ENCODE measurements at places on chromosomes 11 and 22. TPM values are rescaled to one million over a fixed set of nuclear protein-coding genes. Genes with fewer than 3 reads are reported as not detected.
A peak's percentile ranks its signal among the peaks of the same experiment; 100 is the strongest.

DNA sequence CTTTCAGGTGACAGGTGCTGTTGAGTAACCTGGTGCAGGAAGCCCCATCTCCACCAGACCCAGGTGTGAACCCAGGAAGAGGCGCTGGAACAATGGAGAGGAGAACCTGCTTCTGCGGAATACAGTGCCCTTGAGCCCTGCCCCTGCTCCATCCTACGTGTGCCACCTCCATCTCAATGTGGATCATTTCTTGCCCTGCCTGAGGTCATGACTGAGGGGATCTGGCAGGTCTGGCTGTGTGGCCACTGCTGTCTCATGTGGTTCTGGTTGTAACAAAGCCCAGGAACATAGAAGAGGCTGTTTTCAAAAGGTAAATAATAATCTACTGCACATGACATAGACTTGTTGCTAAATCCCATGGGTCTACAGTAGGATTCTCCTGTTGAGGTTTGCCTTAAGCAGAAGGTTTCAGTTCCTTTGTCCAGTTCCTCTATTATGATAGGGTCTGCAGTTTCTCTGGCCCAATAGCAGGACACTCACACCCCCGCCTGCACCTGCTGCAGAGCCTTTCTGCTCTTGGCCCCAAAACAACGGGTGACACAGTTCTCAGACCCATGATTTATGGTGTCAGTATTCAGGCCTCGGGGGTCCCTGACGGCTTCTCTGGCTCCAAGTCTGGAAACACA lies 113.5 kb upstream of the IGLL5 start:
- DNase-seq: no peak

GRCh38 chr11:25981998-25982397 lies 349.9 kb upstream of the ANO3 start:
- peak; percentile 23 for DNase-seq

DNA sequence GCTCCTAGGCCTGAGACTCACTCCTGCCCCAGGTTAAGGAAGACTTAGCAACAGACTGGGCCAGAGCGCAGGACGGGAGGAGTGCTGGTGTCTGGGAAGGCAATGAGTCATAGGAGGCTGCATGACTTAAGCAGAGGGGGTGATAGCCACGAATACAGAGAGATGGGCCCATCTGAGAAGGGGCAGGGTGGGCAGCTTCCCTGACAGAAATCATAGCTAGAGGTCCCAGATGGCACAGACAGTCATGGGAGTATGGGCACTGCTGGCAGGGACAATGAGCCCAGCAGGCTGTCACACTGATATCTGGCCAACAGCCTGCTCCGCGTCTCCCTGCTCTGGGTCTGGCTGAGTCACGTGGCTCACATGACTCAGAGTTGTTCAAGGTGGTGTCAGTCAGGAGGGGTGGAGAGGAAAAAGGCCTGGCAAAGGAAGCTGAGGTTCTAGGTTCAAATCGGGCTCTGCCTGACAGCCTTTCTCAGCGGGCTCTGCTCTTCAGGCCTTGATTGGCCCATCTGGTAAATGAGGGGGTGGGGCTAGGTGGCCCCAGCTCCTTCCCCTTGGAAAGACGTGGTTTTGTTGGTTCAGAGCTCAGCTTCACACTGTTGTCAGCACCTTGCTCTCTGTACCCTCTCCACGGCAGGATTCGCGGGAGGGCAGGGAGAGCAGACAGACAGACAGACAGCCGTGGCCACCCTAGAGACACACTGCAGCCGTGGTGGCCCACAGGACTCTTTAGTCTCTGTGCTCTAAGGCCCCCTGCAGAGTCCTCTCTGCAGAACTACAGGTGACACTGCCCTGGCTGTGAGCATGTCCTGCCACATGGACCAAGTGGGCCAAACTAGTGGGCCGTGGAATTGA lies 47.8 kb downstream of the DBX1 start:
- DNase-seq: peak; percentile 92

DNA sequence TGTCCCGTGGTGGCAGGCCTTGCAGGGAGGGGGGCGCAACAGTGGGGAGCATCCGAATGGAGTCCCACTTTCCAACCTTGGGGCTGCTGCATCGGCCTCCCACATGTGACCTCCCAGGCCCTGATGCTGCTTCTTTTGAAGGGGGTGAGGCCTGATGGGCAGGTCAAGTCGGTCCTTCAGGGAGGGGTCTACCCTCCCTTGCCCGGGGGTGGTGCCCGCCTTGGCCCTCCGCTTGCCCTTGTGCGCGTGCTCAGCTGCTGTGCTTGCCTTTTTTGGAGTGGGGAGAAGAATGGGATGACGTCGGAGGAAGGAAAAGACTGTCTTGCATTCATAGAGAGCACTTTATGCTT lies 66.9 kb downstream of the PRDM11 start:
- DNase-seq: no peak

DNA sequence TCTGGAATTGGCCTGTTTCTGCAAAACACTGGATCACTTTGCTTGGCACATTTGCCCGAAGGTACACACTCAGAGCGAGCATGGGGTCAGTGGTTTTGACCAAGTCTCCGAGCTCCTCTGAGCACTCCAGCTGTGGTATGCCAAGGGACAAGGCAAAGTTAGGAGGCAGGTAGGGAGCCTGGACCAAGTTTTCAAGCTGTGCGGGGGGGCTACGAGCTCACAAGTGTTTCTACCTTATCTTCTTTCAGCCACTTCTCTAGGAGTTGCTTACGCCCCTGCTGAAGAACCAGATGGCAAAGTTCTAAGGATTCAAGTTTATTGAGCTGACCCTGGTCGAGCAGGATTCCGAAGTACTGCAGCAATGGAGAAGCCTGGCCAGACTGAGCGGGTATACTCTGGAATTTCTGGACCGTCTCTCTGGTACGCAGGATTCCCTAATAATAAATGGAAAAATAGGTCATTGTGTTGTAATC lies 54.7 kb upstream of the SLC25A1 start:
- DNase-seq: no peak

DNA sequence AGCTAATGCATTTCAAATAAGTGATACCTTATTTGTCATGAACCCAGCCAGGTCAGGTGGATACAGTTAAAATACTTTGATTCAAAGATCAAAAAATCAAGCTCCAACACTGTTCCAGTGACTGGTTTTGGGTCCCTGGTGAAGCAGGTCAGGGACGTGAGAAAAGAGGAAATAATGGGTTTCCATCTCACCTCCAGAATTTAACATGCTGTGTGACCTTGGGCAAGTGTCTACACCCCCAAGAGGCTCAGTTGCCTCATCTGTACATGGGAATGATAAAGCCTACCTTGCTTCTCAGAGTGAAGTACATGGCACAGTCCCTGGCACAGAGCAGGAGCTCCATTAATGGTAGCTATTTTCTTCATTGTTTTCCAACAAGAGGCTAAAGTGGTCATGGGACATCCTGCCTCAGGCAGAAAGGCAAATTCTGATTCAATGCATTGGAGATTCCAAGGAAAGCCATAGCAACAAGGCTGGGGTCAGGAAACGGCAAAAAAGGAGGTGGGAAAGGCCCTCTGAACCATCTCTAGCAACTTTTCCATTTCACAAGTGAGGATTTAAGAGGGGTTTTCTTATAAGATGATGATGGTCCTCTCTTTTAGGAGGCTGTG lies 108.5 kb downstream of the CSNK2A3 start:
- no peak for DNase-seq

DNA sequence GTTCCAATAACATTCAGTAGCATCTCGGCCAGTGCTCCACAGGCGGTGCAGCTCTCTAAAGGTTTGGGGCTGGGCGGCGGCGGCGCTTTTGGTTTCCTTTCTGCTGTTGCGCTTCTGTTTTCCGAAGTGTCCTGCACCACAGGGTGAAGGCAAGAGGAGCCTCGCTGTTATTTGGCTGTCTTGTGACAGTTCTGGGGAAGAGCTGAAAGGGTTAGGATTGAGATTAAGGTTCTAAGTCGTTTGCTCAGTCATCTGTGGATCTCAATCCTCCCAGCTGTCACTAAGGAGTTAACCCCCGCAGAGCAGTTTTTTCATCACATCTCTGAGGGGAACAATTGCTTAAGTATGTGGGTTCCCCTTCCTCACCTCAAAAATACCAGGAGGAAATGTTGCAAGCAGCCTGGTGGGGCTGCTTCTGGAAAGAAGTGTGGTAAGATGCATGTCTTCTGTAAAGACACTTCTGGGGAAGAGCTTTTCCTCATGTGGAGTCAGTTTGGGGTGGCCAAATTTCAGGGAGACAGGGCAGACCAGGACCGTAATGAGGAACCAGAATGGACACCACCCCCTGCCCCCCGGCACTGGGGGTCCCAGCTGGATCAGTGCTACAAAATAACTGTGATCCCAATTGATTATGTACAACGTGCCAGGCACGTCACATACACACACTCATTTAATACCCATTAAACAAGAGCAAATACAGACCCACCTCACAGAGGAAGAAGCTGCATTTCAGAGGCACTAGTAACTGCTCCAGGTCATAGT lies 14.2 kb downstream of the TMEM121B start:
- no peak for DNase-seq

GRCh38 chr11:25988178-25988577 lies 343.8 kb upstream of the ANO3 start:
- no peak for DNase-seq

- DNase-seq: no peak
Measured at GRCh38 chr22:23088199-23088604, 17.9 kb downstream of the GNAZ start.

DNA sequence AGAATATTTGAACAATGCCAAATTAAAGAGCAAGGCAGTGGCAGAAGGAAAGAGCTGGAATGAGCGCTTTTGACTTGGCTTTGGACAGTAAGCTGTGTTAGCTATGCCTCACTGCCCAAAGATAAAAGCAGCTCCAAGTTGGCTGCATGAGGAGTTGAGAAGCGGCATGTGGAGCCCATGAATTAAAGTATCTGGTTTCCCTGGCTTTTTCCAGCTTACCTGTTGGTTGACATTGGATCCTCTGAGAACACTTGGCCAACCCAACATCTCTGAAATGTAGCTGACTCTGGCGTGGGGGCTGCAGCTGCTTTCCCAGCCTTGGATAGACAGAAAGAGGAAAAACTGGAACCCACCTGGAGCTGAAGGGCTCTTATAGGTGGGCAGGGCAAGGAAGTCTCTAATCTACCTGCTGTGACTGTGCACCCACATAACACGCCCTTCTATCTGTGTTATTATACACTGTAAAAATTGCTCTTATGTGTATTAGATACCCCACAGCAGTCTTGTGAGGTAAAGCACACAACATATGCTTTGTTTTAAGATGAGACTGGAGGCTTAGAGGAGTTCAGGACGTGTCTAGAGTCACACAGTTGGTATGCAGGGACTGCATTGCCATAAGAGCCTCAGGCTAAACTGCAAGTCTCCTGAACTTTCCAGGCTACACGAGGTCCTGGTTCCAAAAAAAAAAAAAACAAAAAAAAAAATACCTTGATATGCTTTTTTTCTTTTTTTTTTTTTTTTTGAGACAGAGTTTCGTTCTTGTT lies 5.8 kb downstream of the UBASH3B start:
- peak; percentile 93 for DNase-seq

- DNase-seq: no peak
Measured at GRCh38 chr11:20973940-20974559, 304.7 kb downstream of the NELL1 start.

GRCh38 chr11:9092853-9093778 lies 1.7 kb upstream of the SCUBE2 start:
- DNase-seq: no peak

GRCh38 chr22:49899530-49899929 lies 18.7 kb downstream of the ALG12 start:
- DNase-seq: no peak

GRCh38 chr11:36702330-36703054 lies 104.5 kb upstream of the RAG2 start:
- peak; percentile 45 for DNase-seq

DNA sequence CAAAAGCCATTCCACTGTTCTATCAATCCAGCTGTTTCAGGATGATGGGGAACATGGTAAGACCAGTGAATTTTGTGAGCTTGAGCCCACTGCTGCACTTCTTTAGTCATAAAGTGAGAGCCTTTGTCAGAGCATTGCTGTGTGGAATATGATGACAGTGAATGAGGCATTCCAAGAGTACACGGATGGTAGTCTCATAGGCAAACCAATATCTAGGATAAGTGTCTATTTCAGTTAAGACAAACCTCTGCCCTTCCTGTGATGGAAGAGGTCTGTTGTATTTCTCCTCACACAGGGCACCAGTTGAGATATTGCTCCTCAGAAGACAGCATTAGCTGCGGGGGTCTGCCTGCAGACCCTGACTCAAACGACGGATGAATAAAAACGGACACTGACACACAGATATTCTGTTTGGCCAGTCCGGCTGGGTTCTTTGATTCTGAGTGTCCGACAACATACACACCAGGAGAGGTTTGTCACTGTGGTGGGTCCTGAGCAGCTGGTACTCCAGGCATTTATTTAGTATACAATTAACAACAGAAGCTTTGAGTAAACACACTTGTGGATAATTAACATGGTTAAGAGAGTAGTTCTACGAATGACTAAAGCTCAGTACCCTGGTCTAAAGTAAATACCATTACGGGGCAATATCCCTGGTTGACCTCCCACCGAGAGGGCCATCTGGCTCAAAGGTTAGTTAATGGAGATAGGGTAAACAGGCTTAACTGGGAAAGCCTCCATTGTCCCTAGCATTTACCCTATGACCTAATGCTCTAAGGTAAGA lies 121.7 kb downstream of the ZNF280B start:
- DNase-seq: no peak

- peak; percentile 42 for DNase-seq
Measured at GRCh38 chr22:26646158-26646557, 11.2 kb upstream of the MIAT start.

GRCh38 chr22:17920992-17921650 lies 103.2 kb downstream of the MICAL3 start:
- DNase-seq: no peak

GRCh38 chr22:19679522-19680101 lies 34.7 kb upstream of the SEPTIN5 start:
- DNase-seq: peak; percentile 4

GRCh38 chr22:37443977-37444376 lies 16.7 kb upstream of the ELFN2 start:
- no peak for DNase-seq

DNA sequence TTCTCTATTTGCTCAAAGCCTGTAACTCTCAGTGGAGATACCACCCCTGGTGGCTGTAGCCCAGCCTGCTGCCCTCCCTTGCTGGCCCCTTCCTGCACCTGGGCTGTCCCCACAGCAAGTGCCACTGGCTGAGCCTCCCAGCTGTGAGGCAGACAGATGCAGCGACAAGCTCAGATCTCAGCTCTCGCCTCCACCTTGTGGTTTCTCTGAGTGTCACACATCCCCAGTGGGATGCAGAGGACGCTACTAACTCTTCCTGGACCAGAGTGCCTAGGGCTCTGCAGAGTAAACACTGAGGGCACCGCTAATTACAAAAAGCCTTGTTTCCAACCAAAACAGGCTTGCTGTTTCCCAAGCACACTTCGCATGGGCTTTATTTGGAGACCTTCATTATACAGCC lies 8.9 kb downstream of the YPEL1 start:
- DNase-seq: peak; percentile 14

Gene OR5AL1
- total RNA-seq: not detected

Gene PKP3
- 0.84 TPM for total RNA-seq

Gene DDTL
- total RNA-seq: 1.9 TPM

Gene CNIH2
- 6.0 TPM for total RNA-seq

Gene SYCE3
- not detected for total RNA-seq

Gene RAB6A
- 95.4 TPM for total RNA-seq

Gene SLC15A3
- total RNA-seq: 5.8 TPM

Gene KRTAP5-1
- not detected for total RNA-seq

Gene SNX32
- 0.20 TPM for total RNA-seq
